ENCODE measurements at places on chromosomes 11 and 22.

GRCh38 chr11:81578571-81578970 lies 1155.1 kb downstream of the FAM181B start:
- no peak for DNase-seq

- peak; percentile 64 for DNase-seq
Observed at GRCh38 chr22:29245626-29246385, 22.0 kb downstream of the RHBDD3 start.

DNA sequence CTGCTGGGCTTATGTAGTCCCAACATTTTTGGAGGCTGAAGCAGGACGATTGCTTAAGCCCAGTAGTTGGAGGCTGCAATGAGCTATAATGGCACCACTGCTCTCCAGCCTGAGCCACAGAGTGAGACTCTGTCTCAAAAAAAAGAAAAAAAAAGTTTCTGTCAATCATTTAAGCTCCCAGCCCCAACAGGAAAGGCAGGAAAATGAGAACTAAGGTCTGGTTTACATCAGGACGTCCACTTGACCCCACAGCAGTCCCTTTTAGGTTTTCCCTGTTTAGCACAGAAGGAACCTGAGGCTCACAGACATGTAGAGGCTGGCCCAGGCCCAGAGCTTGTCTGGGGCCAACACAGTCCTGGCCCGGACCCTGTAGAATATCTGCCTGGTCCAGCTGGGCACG lies 9.2 kb upstream of the TTLL1 start:
- DNase-seq = no peak

DNA sequence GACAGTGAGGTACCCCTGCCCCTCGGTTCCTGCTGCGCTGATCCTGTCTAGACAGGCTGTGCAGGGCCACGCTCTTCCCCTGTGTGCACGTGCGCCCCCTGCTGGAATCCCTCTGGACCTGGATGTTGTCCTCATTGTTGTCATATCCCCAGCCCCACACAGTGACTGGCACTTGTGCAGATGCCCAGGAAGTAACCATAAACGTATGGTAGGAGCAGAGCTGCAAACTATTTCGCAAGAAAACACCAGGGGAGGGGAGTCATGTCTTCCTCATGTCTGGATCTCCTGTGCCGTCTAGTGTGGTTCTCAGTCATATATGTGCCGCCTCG lies 114.7 kb downstream of the CRYBB2 start:
- peak; percentile 74 for DNase-seq

DNA sequence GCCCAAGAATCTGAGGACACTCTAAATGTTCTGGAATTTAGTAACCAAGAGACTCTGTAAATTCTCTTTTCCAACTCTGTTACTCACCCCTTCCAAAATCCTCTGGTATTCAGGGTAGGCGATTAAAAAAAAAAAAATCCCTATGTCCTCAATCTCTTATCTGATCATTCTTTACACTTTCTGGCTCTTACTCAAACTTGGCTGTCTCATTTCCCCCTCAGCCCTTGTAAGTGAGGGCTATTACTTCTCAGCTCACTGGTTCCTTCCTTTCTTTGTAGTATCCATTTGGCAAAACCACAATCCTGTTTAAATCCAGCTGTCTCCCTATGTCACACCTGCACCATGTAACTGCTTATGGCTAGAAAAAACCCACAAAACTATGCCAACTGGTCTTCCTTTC lies 12.7 kb upstream of the MSANTD2 start:
- no peak for DNase-seq

DNA sequence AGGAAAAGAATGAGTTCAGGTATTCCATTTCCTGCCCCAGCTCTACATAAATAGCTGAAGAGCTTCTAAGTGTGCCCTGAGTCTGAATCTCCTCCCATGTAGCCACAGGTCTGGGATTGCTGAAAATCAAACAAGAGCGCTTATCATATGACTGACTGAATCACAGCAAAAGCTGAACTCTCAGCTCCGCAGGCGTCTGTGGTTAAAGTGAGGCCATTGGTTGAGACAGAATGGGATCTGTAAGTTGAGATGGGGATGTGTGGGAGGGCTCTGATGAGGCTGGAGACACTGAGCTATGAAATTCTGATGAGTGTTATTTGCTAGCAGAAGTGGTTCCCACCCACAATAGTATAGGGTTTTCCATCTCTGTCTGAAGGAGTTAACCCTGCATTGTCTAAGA lies 637.0 kb downstream of the OPCML start:
- no peak for DNase-seq

GRCh38 chr11:101555366-101555765 lies 28.4 kb downstream of the TRPC6 start:
- no peak for DNase-seq

- DNase-seq = no peak
Observed at GRCh38 chr11:77799338-77799737, 21.2 kb downstream of the RSF1 start.

DNA sequence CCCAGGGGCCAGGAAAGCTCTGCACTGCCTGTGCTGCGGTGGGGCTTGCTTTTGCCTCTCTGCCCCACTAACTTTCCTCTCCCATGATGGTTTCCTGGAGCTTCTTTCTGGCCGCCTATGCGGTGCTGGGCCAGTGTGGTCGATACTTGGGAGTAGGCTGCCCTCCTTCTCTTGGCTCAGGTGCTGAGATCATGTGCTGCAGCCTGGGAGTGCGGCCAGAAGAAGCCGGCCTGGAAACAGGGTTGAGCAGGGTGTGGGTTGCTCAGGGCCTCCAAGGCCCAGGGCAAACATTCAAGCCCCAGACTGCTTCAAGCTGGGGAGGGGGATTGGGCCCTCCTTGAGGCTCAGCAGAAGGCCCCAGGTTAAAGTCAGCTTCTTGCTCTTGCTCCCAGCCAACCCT lies 125.0 kb downstream of the NTM start:
- DNase-seq = no peak

DNA sequence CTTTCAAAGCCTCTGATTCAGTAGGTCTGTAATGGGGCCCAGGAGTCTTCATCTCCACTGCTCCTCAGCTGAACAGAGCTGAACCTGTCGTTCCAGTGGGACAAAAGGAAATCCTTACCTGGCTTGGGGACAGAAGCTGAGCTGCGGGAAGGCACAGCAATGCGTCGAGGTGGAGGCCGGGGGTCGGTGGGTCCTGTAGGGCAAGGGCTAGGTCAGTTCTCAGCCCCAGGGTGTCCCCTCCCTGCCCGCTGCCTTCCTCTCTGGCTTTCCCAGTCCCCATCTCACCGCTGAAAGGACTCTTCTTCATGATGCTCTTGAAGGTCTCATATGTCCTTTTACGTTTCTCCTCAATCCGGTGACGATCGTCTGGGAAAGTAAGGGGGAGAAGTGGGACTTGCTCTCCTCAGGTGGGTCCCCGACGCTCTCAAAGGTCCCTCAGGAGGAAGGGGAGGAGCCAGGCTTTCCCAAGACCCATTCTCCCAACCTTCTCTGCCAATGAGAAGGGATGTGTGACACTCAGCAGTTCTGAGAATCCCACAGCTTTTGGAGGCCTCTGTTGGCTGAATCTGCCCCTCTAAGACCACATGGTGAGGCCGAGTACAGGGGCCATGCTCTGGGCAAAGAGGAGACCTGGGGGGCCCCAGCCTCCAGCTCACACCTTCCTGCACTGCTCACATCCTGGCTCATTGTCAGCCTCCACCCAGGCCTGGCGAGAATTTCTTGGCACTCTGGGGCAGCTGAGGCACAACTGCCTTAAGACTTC lies 7.0 kb downstream of the RELA start:
- DNase-seq = no peak

DNA sequence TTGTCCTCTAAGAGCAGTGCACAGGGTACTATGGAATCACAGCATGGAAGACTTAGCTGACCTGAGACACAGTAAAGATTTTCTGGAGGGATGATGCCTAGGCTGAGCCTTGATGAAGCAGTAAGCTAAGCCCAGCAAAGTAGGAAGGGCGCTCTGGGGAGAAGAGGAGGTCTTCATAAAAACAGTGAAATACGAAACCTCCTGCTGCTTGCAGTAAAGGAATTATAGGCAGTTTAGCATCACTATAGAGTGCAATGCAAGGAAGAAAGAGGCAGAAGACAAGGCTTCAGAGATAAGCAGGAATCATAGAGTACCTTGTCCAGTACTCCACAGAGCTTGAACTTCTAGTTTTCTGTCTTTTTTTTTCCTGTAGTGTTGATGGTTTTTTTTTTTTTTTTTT lies 555.7 kb upstream of the CADM1 start:
- DNase-seq = no peak

GRCh38 chr11:44652901-44653644 lies 73.7 kb upstream of the TSPAN18 start:
- no peak for DNase-seq

- no peak for DNase-seq
Observed at GRCh38 chr11:58693026-58693425, 38.7 kb downstream of the GLYAT start.

DNA sequence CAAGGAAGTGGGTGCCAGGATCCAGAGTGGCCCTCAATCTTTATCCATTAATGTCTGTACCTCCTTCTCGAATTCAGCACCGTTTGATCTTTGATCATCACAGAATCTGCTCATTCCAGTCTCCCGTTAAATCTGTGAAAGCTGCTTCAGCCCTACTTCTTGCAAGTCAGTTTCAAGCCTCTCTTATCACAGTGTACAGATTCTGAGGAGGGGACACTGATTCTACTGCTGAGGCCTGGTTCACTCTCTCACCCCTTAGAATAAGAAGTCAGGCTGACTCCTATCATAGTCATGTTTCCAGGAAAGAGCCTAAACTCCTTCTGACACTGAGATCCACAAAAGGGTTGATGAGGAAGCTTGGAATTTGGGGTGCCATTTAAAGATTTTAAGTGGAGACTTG lies 39.0 kb downstream of the MAML2 start:
- no peak for DNase-seq

DNA sequence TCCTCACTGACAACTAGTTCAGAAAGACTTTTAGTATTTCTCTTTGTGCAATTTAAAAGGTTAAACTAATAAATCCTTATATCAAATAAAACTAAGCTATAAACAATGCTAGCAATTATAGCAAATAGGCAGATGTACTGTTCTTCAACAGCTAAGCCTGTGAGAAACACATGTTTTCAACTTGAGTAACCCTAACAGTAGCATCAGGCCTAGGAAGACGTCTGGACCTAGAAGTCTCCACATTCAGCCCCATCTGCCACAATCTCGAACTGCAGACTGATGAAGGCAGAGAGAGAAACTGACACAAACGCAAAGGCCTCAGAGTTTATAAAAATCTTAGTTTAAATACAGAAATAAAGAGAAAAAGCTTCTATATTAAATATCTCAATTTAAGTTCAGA lies 2.5 kb downstream of the ST13 start:
- no peak for DNase-seq

DNA sequence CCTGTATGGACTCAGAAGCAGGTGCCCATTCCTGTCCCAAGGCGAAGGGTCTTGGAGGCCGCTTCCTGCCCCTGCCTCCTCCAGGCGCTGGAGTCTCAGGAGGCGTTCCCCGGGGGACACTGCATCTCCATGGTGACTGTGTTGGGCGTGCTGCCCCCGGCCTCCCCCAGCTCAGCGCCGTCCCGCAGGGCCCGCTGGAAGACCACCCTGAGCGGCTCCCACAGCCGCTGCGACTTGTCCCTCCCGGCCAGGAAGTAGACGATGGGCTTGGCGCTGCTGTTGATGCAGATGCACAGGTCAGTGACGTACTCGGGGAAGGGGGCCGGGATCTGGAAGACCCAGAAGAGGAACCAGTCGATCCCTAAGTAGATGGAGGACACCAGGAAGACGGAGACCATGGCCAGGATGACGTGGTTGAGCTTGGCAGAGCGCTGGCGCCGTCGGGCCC lies 7.8 kb downstream of the MRGPRF start:
- DNase-seq = no peak

GRCh38 chr11:61771985-61772455 lies 19.6 kb downstream of the MYRF start:
- DNase-seq = no peak

- DNase-seq = peak; percentile 30
Observed at GRCh38 chr11:66745356-66746235, 16.6 kb upstream of the SPTBN2 start.

GRCh38 chr11:114384487-114384886 lies 15.8 kb downstream of the C11orf71 start:
- no peak for DNase-seq

DNA sequence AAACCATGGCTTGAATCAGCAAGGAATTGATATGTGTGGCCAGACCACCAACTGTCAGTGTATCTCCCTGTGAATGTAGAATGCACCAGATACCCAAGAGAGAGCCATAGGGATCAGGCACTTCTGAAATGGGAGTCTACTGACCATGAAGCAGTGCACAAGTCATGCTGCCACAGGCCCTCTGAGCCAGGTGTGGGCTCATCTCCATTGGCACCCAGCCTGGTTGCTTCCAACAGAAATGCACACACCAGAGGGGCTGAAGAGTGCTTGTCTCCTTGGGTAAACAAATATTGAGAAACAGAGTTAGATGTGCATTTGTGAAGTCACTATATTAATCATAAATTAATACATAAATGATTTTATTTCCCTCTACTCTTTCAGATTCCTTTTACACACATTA lies 28.4 kb upstream of the PANX1 start:
- no peak for DNase-seq

DNA sequence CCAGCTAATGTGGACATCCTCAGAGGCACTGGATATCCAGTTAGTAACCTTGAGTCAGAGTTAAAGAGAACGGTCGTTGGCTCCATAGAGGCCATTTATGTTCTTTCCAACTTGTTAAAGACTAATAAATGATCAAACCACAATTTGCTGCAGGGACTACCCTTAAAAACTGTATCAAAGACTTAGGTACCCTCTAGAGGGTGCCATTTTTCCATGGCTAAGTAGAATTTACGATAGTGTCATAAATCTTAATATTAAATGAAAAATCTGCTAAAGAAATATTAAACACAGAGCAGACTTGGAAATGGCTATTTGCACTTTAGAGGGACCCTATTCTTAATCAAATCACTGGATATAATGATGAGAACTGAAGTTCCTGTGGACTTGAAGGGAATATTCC lies 685.2 kb upstream of the CHORDC1 start:
- no peak for DNase-seq

GRCh38 chr22:43345761-43346301 lies 2.7 kb upstream of the SCUBE1 start:
- DNase-seq = no peak

- DNase-seq = peak; percentile 51
Observed at GRCh38 chr11:14144934-14145333, 182.4 kb downstream of the SPON1 start.

- no peak for DNase-seq
Observed at GRCh38 chr11:65424205-65425104, 1.9 kb downstream of the NEAT1 start.

DNA sequence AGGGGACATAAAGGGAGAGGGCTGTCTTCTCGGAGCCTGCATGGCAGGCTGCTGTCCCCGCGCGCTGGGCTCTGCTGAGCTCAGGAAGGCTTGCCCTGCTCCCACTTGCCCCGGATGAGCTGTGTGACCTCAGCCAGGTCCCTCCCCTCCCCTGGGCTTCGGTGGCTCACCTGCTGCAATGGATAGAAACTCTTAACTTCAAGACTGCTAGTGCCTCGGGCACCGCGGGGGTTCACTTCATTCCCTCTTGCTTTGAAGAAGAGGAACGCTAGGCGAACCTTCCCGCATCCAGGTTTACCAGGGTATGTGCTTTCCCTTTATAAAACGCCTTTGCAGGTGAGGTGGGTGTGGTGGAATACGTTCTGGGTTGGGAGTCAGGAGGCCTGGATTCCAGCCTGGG lies 115.0 kb downstream of the PHF21B start:
- DNase-seq = no peak
